Uterus (tissue), 4 donors: ENCODE measurements at places on chromosomes 6 and 20. TPM values are rescaled to one million over a fixed set of nuclear protein-coding genes. Genes with fewer than 3 reads are reported as not detected.

Gene TMEM170B
- total RNA-seq = 10.9 TPM

Gene SALL4
- not detected for total RNA-seq

Gene GHRH
- not detected for total RNA-seq

Gene PDE10A
- total RNA-seq = 73.5 TPM

Gene C6orf141
- 2.8 TPM for total RNA-seq

Gene PPP1R16B
- total RNA-seq = 12.9 TPM

Gene TMEM151B
- 0.21 TPM for total RNA-seq

Gene DCDC2
- 7.4 TPM for total RNA-seq

Gene MAP1LC3A
- 6.7 TPM for total RNA-seq

Gene TREM2
- total RNA-seq = not detected

Gene FAM83B
- total RNA-seq = 0.29 TPM

Gene STX11
- 6.2 TPM for total RNA-seq

Gene ADGRB3
- total RNA-seq = 6.4 TPM

Gene PCNA
- 43.0 TPM for total RNA-seq
